ENCODE measurements at places on chromosomes 4 and X.
A peak's percentile ranks its signal among the peaks of the same experiment; 100 is the strongest.

GRCh38 chrX:9249051-9249846, 215.3 kb upstream of the FAM9B start:
- no peak overlapping the region for H3K4me3 ChIP-seq
- H3K27ac ChIP-seq, result no peak overlapping the region
- no peaks in the 10 kb centered on the region for H3K27me3 ChIP-seq
- H3K4me1 ChIP-seq, result peaks cover 7% of the 10 kb centered on the region
- H3K36me3 ChIP-seq, result peaks cover 3% of the 10 kb centered on the region

GRCh38 chr4:169399976-169400767, 129.4 kb upstream of the SH3RF1 start:
- H3K4me3 ChIP-seq, result no peak overlapping the region
- peaks cover 5% of the 10 kb centered on the region for H3K36me3 ChIP-seq
- DNase-seq, result no peak
- H3K4me1 ChIP-seq, result peaks cover 10% of the 10 kb centered on the region

DNA sequence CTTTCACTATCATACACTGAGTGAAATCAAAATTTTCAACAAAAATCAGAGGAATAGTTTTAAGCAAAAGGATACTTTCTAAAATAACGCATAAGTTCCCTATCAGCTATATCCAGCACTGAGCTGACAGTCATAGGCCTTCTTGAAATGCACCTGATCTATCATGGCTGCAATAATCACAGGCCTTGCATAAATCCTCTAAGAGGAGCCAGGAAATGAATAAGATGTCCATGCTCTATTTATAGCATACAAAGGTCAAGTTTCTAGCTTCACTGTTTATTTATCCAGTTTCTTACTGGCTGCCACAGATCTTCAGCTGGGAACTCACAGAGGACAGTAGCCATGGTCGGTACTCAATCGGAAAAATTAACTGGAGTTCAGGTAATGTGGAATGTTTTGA, 235.9 kb upstream of the DMD start:
- H3K4me3 ChIP-seq, result no peak overlapping the region
- H3K27ac ChIP-seq, result no peak overlapping the region
- no peaks in the 10 kb centered on the region for H3K27me3 ChIP-seq
- no peak for DNase-seq
- H3K36me3 ChIP-seq, result no peaks in the 10 kb centered on the region
- peaks cover 2% of the 10 kb centered on the region for H3K4me1 ChIP-seq

GRCh38 chr4:5526080-5526846, 182.1 kb downstream of the EVC2 start:
- peaks cover 5% of the 10 kb centered on the region for H3K36me3 ChIP-seq
- no peak overlapping the region for H3K27ac ChIP-seq
- H3K4me3 ChIP-seq, result no peak overlapping the region
- no peaks in the 10 kb centered on the region for H3K27me3 ChIP-seq

- H3K27me3 ChIP-seq, result peaks cover 3% of the 10 kb centered on the region
- no peak overlapping the region for H3K4me3 ChIP-seq
- no peak for DNase-seq
- no peaks in the 10 kb centered on the region for H3K36me3 ChIP-seq
These were observed 85.9 kb downstream of the UGT8 start for GRCh38 chr4:114684462-114684861.

DNA sequence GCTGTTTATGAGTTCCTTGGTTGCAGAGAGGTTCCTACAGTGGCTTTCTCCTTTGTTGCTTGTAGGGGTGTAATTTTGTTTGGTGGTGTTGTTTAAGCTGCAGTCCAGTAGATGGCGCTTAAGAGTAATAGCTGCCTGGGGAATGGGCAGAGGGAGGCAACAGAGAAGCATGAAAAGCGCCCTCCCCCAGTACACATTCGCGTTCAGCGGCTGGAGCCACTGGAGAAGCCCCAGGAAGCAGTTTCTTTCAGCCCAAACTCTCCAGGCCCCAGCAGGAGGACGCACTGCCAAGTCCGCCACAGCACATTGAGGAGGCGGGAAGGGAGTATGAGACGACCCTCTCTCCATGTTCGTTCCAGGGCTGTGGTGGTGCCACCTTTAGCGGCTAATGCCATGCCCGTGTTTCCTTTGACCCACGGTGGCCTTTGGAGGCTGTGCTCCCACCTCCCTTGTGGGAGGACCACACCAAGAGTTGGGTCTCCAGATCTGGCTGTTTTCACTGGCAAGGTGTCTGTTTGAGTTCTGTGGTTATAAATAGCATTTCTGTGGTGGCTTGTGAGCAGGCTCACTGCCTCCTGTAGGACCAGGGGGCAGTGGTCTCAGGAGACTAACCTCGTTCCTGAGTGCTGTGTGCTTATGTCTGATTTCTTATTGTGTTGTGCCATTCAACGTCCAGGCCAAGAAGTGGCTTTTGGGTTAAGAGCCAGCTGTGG, 252.3 kb downstream of the ARHGAP10 start:
- peak overlapping the region; percentile 37 for H3K27ac ChIP-seq
- H3K36me3 ChIP-seq, result peaks cover 17% of the 10 kb centered on the region
- no peaks in the 10 kb centered on the region for H3K4me1 ChIP-seq

GRCh38 chr4:165625281-165625680, 246.5 kb downstream of the CPE start:
- peaks cover 5% of the 10 kb centered on the region for H3K4me1 ChIP-seq
- no peak overlapping the region for H3K4me3 ChIP-seq
- no peak for DNase-seq
- H3K36me3 ChIP-seq, result no peaks in the 10 kb centered on the region
- H3K27ac ChIP-seq, result no peak overlapping the region
- H3K27me3 ChIP-seq, result no peaks in the 10 kb centered on the region

- no peak overlapping the region for H3K4me3 ChIP-seq
- no peak for DNase-seq
- no peaks in the 10 kb centered on the region for H3K36me3 ChIP-seq
- no peak overlapping the region for H3K27ac ChIP-seq
- no peaks in the 10 kb centered on the region for H3K27me3 ChIP-seq
- H3K4me1 ChIP-seq, result no peaks in the 10 kb centered on the region
These were observed 142.2 kb upstream of the KCNIP4 start for GRCh38 chr4:22090661-22091351.

DNA sequence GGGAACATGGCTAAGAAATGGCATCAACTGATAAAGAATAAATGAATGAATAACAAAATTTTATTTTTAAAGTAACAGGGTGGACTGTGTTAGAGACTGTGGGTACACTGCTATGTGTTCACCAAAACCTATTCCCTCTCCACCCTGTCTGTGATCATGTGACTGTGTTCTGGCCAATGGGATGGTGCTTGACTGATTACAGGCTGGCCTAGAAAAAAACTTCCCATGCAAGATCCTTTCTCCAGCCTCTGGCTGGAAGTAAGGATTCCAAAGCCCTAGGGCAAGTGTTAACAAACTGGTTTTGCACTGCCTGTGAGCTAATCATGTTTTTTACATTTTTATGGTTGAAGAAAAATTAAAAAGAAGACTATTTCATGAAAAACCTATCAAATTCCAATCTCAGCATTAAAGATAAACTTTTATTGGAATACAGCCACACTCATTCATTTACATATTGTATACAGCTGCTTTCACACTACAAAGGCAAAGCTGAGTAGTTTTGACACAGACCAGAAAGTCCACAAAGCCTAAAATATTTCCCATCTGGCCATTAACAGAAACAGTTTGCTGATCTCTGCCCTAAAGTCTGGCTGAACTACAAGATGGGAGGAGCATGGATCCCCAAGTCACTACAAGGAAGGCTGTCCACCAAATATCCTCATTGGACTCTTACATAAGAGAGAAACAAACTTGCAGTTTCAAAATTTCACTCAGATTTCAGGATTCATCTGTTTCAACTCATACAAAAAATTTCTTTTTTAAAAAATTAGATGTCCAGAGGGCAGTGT, 133.2 kb downstream of the ARHGAP6 start:
- H3K27me3 ChIP-seq, result no peaks in the 10 kb centered on the region
- H3K4me3 ChIP-seq, result no peak overlapping the region
- H3K36me3 ChIP-seq, result no peaks in the 10 kb centered on the region
- H3K27ac ChIP-seq, result no peak overlapping the region
- no peak for DNase-seq
- H3K4me1 ChIP-seq, result peaks cover 5% of the 10 kb centered on the region

DNA sequence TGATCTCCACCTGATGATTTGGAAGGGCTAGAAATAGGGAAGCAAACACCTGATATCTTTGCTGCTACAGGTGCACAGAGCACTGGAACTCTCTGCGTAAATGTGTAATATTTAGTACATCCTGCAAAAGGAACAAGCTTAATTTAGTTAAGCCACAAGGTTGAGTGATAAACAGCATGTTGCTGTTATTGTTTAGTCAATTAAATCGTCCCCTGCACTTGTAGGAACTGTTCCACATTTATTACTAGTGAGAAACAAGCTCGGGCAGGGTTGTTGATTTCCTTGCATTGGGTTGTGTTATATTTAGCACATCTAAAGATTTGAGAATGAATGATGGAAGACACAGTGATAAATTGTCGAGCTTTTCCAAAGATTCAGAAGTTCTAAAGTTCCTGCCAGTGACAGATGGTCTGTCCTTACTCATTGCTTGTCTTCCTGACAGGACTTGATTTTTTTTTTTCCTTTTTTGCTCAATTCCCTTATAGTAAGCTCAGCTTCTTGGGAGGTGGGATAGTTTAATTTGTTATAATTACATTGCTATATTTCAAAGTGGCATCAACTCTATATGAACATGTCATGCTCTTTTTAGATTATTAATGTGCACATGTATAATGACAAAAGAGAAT, 627.0 kb upstream of the ATOH1 start:
- no peak for DNase-seq
- peaks cover 19% of the 10 kb centered on the region for H3K4me1 ChIP-seq
- H3K27me3 ChIP-seq, result no peaks in the 10 kb centered on the region
- no peak overlapping the region for H3K4me3 ChIP-seq

GRCh38 chrX:23857363-23857762, 50.4 kb downstream of the APOO start:
- DNase-seq, result no peak
- H3K4me1 ChIP-seq, result no peaks in the 10 kb centered on the region
- peaks cover 28% of the 10 kb centered on the region for H3K36me3 ChIP-seq
- no peak overlapping the region for H3K4me3 ChIP-seq
- no peaks in the 10 kb centered on the region for H3K27me3 ChIP-seq

- no peaks in the 10 kb centered on the region for H3K27me3 ChIP-seq
- peak overlapping the region; percentile 97 for H3K27ac ChIP-seq
- H3K4me1 ChIP-seq, result peaks cover 19% of the 10 kb centered on the region
- peak overlapping the region; percentile 82 for H3K4me3 ChIP-seq
These were observed 663 bp downstream of the CXorf38 start for GRCh38 chrX:40646489-40647306.

DNA sequence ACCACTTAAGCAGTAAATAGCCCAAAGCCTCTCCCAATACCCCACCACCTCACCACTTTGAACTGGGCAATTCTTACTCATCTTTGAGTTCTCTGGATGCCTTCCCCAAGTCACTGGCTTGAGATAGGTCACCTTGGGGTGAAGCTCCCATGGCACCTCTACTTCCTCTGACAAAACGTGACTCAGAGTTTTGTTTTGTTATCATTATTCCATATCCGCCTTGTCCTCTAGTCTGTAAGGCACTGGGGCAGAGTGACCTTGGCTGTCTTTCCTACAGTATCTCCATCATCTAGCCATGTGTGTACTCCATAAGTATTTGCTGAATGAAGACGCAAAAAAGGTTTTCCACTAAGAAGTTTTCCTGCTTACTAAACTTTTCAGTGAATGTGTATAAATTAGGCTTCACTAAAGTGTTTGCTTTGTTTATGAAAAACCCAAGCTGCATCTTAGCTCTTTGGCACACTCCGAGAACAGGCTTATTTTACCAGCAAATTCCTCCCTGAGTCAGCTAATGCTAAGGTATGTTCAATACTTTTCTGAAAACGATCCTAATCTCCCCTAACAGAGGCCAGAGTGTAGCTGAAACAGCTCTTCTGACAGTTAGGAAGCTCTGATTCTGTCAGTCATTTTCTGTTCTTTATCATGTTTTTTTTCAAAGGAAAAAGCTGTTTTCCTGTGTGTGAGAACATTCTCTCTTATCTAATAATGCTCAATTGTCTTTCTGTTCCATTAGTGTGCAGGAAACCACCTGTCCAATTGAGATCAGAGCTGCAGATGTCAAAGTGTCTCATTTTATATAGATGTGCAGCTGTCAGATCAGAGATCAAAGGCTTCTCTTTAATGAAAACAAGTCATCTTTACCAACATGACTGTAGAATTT, 30.2 kb upstream of the TSPAN5 start:
- H3K4me3 ChIP-seq, result no peak overlapping the region
- peaks cover 16% of the 10 kb centered on the region for H3K4me1 ChIP-seq
- no peaks in the 10 kb centered on the region for H3K27me3 ChIP-seq
- DNase-seq, result no peak

DNA sequence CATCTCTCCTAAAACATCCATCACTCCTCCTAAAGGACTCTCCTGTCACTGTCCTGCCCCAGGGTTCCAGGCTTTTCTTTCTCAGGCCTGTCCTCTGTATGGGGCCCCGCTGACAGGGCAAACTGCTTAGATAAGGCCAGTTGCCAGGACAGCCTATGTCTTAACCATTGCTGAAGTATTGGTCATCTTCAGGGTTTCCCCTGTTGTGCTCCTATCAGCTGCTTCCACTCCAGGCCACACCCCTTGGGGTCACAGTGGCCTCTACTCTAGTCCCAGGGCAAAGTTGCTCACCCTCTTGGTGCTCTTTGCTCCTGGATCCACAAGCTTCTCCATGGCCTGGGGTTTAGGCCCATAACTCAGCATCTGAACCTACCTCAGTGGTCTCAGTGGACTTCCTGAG, 138.0 kb upstream of the PJA1 start:
- H3K27ac ChIP-seq, result no peak overlapping the region
- peaks cover 6% of the 10 kb centered on the region for H3K27me3 ChIP-seq
- no peak for DNase-seq
- H3K4me1 ChIP-seq, result no peaks in the 10 kb centered on the region
- H3K4me3 ChIP-seq, result no peak overlapping the region
- no peaks in the 10 kb centered on the region for H3K36me3 ChIP-seq

DNA sequence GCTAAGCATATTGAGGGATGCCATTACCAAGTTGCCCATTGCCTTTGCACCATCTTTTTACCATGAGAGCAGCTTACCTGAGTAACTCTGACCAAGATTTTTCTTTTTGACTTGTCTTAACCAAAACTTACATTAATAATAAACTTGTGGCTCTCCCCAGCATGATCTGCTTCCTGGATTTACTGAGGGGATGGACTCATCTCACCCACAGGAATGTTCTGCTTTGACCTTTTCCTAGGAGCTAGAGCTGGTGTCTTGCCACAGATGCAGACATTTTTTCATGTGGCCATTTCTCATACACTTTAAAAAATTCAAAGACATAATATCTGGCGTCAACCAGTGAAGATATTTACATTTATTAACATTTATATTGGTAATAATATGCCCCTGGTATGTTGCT, 79.2 kb upstream of the EFHC2 start:
- H3K27ac ChIP-seq, result no peak overlapping the region
- no peaks in the 10 kb centered on the region for H3K4me1 ChIP-seq
- H3K36me3 ChIP-seq, result no peaks in the 10 kb centered on the region
- no peak overlapping the region for H3K4me3 ChIP-seq
- DNase-seq, result no peak

GRCh38 chrX:107599450-107599861, 28.9 kb upstream of the PRPS1 start:
- no peak overlapping the region for H3K27ac ChIP-seq
- DNase-seq, result no peak
- H3K36me3 ChIP-seq, result no peaks in the 10 kb centered on the region
- H3K4me3 ChIP-seq, result no peak overlapping the region

GRCh38 chrX:120462370-120462769, 6.7 kb downstream of the LAMP2 start:
- no peak for DNase-seq
- no peaks in the 10 kb centered on the region for H3K36me3 ChIP-seq
- H3K4me1 ChIP-seq, result peaks cover 16% of the 10 kb centered on the region
- H3K4me3 ChIP-seq, result no peak overlapping the region

All from mesothelial cell of epicardium (in vitro differentiated cells).